ENCODE measurements at places on chromosomes 12 and 14. TPM values are rescaled to one million over a fixed set of nuclear protein-coding genes. Genes with fewer than 3 reads are reported as not detected.

The CCDC59 gene
- 72.0 TPM for total RNA-seq

The RPL10L gene
- total RNA-seq: not detected

The RHEBL1 gene
- 5.2 TPM for total RNA-seq

The ARMH4 gene
- 1.5 TPM for total RNA-seq

The RIMKLB gene
- total RNA-seq: 20.3 TPM

The SLC25A47 gene
- 0.37 TPM for total RNA-seq

The CARMIL3 gene
- total RNA-seq: 0.11 TPM

The P2RX4 gene
- total RNA-seq: 6.0 TPM

The CLEC14A gene
- not detected for total RNA-seq

The STXBP6 gene
- 16.0 TPM for total RNA-seq

The MANSC4 gene
- not detected for total RNA-seq

All from HT1080 (cell line).